Activated CD8-positive, alpha-beta memory T cell treated with anti-CD3 and anti-CD28 coated beads for 48 hours (primary cell): ENCODE measurements at places on chromosomes 3 and 15.

GRCh38 chr3:14792691-14793121 lies 26.1 kb upstream of the FGD5 start:
- no peak for DNase-seq

DNA sequence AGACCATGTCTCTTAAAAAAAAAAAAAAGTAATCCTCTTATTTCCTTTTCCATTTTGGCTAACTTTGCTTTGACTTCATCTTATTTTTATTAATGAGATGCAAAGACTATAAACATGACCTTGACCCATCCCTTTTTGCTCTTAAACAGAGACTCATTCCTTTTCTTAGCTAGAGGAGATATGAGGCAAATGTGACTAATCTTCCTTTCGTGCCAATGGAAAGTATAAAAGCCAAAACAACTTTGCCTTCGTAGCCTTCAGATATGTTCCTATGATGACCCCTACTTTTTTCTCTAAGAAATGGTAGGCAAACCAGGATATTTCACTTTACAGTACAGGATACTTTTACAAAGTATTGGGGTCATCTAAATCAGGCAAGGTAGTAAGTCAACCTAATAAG lies 36.9 kb upstream of the GOLGB1 start:
- DNase-seq = no peak

DNA sequence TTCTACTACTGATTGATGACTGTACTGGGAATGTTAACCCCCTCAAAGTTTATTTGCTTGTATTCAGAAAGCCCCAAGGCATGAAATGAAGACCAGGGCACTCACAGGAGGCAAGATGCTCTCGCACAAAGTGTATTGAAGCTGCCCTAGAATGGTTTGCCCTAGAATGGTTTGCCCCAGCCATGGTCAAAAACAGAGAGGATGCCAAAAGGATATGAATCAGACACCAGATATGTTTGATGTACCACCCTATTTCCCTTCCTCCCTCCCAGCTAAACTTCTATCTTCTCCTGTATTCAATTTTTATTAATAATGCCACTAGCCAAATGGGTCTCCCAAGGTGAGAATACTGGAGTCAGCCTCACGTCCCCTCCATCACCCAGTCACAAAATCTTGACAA lies 101.3 kb downstream of the TMCO5A start:
- DNase-seq = no peak

GRCh38 chr15:50119063-50120040 lies at the start of gene ATP8B4:
Gene ATP8B4, minus strand, starts transcription at chr15:50119233. Its CDS starts 12,267 bp downstream, at chr15:50106966.
- DNase-seq = no peak
